CD4-positive, CD25-positive, alpha-beta regulatory T cell (primary cell): ENCODE measurements at places on chromosomes 5 and 9. TPM values are rescaled to one million over a fixed set of nuclear protein-coding genes. Genes with fewer than 3 reads are reported as not detected.

The ZFP37 gene
- total RNA-seq, result 1.8 TPM

The ADRB2 gene
- total RNA-seq, result 1.0 TPM

The FOXD4L4 gene
- not detected for total RNA-seq

The TYRP1 gene
- not detected for total RNA-seq

The KIF4B gene
- total RNA-seq, result not detected

The PCDHB5 gene
- total RNA-seq, result not detected

The GABRA6 gene
- total RNA-seq, result not detected

The LCN1 gene
- not detected for total RNA-seq

The CTNND2 gene
- not detected for total RNA-seq

The FRRS1L gene
- total RNA-seq, result not detected

The ZBTB6 gene
- 4.5 TPM for total RNA-seq

The TMEM252 gene
- total RNA-seq, result not detected

The BARHL1 gene
- not detected for total RNA-seq

The ZNF484 gene
- 16.5 TPM for total RNA-seq

The RANBP3L gene
- total RNA-seq, result not detected

The PDLIM4 gene
- total RNA-seq, result not detected

The SLC34A1 gene
- total RNA-seq, result 0.20 TPM

GRCh38 chr9:14766299-14766698 lies 43.8 kb upstream of the CER1 start:
- H3K27ac ChIP-seq, result no peak overlapping the region
- H3K36me3 ChIP-seq, result no peaks in the 10 kb centered on the region
- H3K4me3 ChIP-seq, result no peak overlapping the region
- peaks cover 2% of the 10 kb centered on the region for H3K27me3 ChIP-seq

- H3K4me3 ChIP-seq, result no peak overlapping the region
- peaks cover 26% of the 10 kb centered on the region for H3K27me3 ChIP-seq
- no peak for DNase-seq
- H3K27ac ChIP-seq, result no peak overlapping the region
- no peaks in the 10 kb centered on the region for H3K36me3 ChIP-seq
These were observed 23.1 kb downstream of the MAP1B start for GRCh38 chr5:72130351-72130761.

- peaks cover 10% of the 10 kb centered on the region for H3K4me1 ChIP-seq
- no peak overlapping the region for H3K27ac ChIP-seq
- H3K36me3 ChIP-seq, result no peaks in the 10 kb centered on the region
- no peaks in the 10 kb centered on the region for H3K27me3 ChIP-seq
- H3K4me3 ChIP-seq, result no peak overlapping the region
- peak; percentile 74 for DNase-seq
These were observed 43.4 kb upstream of the CDKN2B start for GRCh38 chr9:22052376-22052945.

- DNase-seq, result no peak
- H3K27me3 ChIP-seq, result no peaks in the 10 kb centered on the region
- H3K27ac ChIP-seq, result no peak overlapping the region
- no peaks in the 10 kb centered on the region for H3K4me1 ChIP-seq
These were observed 32.1 kb upstream of the MED10 start for GRCh38 chr5:6410421-6410820.

GRCh38 chr5:93359960-93360305 lies 221.1 kb downstream of the NR2F1-AS1 start:
- no peaks in the 10 kb centered on the region for H3K27me3 ChIP-seq
- no peaks in the 10 kb centered on the region for H3K4me1 ChIP-seq
- H3K36me3 ChIP-seq, result no peaks in the 10 kb centered on the region
- H3K27ac ChIP-seq, result no peak overlapping the region

DNA sequence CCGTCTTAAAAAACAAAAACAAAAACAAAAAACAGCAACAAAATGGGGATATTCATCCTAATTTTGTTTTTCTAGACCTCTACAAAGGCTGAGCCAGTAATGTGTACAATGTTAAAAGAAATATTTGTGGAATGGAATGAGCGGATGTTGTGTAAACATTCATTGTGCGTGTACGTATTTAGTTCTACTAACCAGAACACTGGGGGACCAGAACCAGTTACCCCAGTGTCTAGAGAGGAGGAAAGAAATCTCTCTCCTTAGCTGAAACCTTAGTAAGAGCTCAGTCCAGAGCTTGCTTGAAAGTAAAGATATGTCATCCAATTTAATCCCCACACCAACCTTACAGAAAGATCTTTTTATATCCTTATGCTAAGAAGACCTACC lies 106.7 kb upstream of the CPEB4 start:
- H3K4me3 ChIP-seq, result peak overlapping the region; percentile 67
- no peaks in the 10 kb centered on the region for H3K27me3 ChIP-seq

DNA sequence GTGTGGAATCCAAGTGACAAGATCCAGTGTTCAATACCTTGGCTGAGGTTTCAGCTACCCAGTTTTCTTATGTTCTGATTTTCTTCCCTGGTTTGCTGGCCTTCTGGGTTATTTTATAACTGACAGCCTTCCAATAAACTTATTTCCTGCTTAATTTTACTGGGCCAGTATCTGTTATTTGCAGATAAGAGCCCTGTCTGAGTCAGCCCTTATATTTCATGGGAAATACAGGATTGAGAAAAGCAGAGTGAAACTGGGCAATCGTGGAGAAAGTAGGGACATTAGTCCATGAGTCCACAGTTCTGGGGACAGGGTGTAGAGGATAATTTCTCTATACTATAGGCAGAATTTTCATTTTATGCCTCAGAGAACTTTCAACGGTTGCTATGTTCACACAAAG lies 32.3 kb downstream of the TMEM167A start:
- H3K36me3 ChIP-seq, result no peaks in the 10 kb centered on the region
- no peak overlapping the region for H3K4me3 ChIP-seq
- H3K27ac ChIP-seq, result no peak overlapping the region
- H3K4me1 ChIP-seq, result no peaks in the 10 kb centered on the region

- no peaks in the 10 kb centered on the region for H3K4me1 ChIP-seq
- no peak overlapping the region for H3K27ac ChIP-seq
- H3K36me3 ChIP-seq, result no peaks in the 10 kb centered on the region
- H3K27me3 ChIP-seq, result no peaks in the 10 kb centered on the region
- H3K4me3 ChIP-seq, result no peak overlapping the region
These were observed 215.7 kb downstream of the SEMA6A start for GRCh38 chr5:116358911-116359418.

DNA sequence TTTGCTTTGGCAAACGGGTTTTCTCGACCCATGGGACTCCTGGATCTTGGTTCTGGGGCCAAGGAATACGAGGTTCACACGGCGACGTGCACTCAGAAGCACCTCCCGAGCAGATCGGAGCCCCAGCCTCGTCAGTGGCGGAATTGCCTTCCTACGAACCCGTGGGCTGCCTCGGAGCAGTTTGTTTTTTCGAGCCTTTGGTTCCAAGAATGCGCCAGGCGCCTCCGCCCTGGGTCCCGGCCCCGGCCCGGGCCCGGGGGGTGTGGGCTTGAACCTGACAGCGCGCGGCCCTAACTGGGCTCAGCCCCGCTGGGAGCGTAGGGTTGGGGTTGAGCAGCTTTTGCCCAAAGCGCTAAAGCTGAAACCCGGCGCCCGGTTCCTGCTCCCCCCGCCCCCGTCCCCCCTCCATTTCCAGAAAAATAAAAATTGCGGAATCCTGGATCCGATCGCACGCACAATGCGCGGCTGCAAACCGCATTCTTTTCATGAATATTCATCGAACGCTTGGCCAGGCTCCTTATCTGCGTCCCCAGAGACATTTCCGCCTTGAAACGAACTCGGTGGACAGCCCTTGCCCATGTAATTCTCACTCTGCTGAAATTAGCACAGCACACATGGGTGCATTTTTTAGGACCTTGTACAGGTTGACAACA lies 1.0 kb downstream of the BASP1 start:
- no peak for DNase-seq
- H3K27me3 ChIP-seq, result peaks cover 15% of the 10 kb centered on the region
- no peak overlapping the region for H3K4me3 ChIP-seq
- H3K36me3 ChIP-seq, result no peaks in the 10 kb centered on the region
- peaks cover 8% of the 10 kb centered on the region for H3K4me1 ChIP-seq

- H3K36me3 ChIP-seq, result no peaks in the 10 kb centered on the region
- no peaks in the 10 kb centered on the region for H3K4me1 ChIP-seq
- no peaks in the 10 kb centered on the region for H3K27me3 ChIP-seq
- no peak overlapping the region for H3K27ac ChIP-seq
These were observed 171.4 kb upstream of the PLCXD3 start for GRCh38 chr5:41681840-41682239.

GRCh38 chr9:78909566-78909965 lies 612.6 kb downstream of the PSAT1 start:
- H3K27me3 ChIP-seq, result no peaks in the 10 kb centered on the region
- H3K4me1 ChIP-seq, result no peaks in the 10 kb centered on the region
- no peaks in the 10 kb centered on the region for H3K36me3 ChIP-seq
- DNase-seq, result no peak
- no peak overlapping the region for H3K4me3 ChIP-seq

DNA sequence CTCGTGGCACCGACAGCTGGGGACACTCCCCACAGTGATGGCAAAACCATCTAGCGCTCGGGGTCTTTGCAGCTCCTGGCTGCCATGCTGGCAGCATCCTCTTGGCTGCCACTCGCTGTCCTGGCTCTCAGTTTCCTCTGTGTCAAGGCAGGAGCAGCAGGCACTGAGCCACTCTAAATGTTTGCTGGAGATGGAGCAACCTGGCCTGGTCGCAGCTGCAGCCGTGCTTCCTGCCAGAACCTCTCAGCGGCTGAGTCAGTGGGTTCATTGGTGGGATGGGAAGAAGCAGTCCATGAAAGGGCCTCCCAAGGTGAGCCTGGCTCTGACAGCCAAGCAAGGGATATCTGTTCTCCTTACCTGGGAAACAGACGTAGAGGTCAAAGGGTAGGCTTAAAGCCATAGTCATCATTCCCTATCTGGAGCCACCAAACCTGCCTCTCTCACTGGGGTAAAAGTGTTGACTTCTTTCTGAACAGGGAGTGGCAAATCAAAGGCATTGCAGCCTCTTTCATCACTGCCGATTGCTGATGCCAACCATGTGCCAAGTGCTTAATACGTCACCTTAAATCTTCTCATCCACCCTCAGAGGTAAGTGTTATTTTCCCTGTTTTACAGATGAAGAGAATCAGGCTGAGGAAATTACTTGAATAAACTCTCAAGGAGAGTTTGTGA lies 304.8 kb upstream of the ZNF462 start:
- H3K4me1 ChIP-seq, result no peaks in the 10 kb centered on the region
- no peak overlapping the region for H3K27ac ChIP-seq
- no peak for DNase-seq
- no peak overlapping the region for H3K4me3 ChIP-seq

DNA sequence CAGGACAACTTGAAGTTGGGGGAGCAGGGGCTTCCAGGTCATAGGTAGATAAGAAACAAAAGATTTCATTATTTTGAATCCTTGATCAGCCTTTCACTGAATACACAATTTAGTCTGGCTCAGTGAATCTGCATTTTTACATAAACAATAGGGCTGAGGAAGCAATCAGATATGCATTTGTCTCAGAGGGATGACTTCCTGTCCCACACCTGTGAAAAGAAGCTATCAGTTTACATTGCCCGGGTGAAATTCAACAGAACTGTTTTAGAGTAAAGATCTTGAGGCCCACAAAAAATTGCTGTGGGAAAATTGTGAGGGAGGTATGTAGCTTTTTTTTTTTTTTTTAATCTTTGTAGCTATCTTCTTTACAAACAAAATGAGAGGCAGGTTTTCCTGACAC lies 38.3 kb downstream of the DNAJB5 start:
- H3K27me3 ChIP-seq, result no peaks in the 10 kb centered on the region
- DNase-seq, result no peak
- no peak overlapping the region for H3K27ac ChIP-seq

GRCh38 chr5:160280384-160281095 lies 31.8 kb downstream of the CCNJL start:
- no peaks in the 10 kb centered on the region for H3K27me3 ChIP-seq
- H3K4me1 ChIP-seq, result no peaks in the 10 kb centered on the region

- no peak overlapping the region for H3K4me3 ChIP-seq
- no peak overlapping the region for H3K27ac ChIP-seq
- peaks cover 3% of the 10 kb centered on the region for H3K27me3 ChIP-seq
- DNase-seq, result no peak
- H3K4me1 ChIP-seq, result no peaks in the 10 kb centered on the region
These were observed 298.1 kb upstream of the PANK3 start for GRCh38 chr5:168877132-168877892.

DNA sequence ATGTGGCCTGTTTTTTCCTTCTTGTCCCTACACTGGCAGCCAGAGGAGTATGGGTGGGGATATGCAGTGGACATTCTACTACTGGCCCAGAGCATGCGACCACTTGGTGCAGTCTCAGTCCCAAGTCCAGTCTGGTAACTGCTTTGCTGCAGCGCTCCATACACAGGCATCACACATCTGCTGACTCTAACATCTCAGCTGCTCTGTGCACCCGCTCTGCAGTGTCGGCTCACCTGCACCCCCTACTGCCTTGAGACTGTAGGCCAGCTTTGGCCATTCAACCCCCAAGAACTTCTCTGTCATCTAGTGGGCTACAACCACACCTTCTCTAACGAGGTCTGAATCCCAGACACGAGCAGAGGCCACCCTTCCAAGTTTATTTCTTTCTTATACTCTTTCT lies 46.4 kb upstream of the SLCO6A1 start:
- no peaks in the 10 kb centered on the region for H3K36me3 ChIP-seq
- DNase-seq, result no peak
- H3K4me3 ChIP-seq, result no peak overlapping the region
- peaks cover 3% of the 10 kb centered on the region for H3K27me3 ChIP-seq

GRCh38 chr5:100840370-100840769 lies 62.7 kb downstream of the ST8SIA4 start:
- H3K27ac ChIP-seq, result peak overlapping the region; percentile 64
- peak overlapping the region; percentile 77 for H3K4me3 ChIP-seq
- peak; percentile 50 for DNase-seq
- no peaks in the 10 kb centered on the region for H3K27me3 ChIP-seq

DNA sequence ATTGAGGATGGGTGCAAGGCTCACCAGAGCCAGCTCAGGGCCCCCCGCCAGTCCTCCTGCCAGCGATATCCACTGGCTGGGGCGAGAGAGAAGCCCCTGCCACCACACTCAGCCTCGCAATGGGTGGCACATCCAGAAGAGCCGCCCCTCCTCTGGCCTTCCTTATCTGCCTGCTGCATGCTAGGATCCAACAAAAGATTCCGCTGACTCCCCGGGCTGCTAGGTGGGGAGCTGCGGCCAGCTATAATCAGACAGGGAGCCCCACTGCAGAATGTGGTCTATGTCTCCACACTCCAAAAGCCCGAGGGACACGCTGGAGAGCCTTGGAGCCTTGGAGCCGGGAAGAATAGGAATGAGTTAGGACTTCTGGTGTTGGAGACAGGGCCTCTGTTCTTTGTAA lies 32.8 kb downstream of the COL23A1 start:
- no peaks in the 10 kb centered on the region for H3K4me1 ChIP-seq
- no peaks in the 10 kb centered on the region for H3K27me3 ChIP-seq
- H3K27ac ChIP-seq, result no peak overlapping the region
- DNase-seq, result no peak
- H3K36me3 ChIP-seq, result no peaks in the 10 kb centered on the region

GRCh38 chr5:157431544-157432200 lies 28.3 kb upstream of the NIPAL4 start:
- no peaks in the 10 kb centered on the region for H3K36me3 ChIP-seq
- DNase-seq, result peak; percentile 84
- no peak overlapping the region for H3K4me3 ChIP-seq

DNA sequence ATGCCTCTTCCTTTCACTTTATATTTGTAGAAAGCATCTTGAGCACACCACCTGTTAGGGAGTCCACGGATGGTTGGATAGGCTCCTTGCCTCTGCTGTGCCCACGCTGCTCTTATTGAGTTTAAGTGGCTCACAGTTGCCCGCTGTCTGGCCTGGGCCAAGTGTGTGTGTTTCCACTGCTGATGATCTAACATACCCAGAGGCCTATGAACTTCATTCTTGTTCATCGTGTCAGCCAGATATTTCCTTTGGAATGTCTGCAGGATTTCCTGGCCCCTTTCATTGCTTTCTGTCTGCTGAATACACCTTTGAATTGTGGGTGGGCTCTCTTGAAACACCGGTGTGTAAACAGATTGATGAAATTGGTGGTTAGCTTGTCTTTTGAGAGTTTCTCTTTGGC lies 46.6 kb downstream of the MVB12B start:
- H3K36me3 ChIP-seq, result no peaks in the 10 kb centered on the region
- H3K27me3 ChIP-seq, result no peaks in the 10 kb centered on the region
- DNase-seq, result no peak
- no peak overlapping the region for H3K27ac ChIP-seq
- no peaks in the 10 kb centered on the region for H3K4me1 ChIP-seq
- H3K4me3 ChIP-seq, result no peak overlapping the region
